ENCODE measurements at places on chromosomes 5 and 9.

DNA sequence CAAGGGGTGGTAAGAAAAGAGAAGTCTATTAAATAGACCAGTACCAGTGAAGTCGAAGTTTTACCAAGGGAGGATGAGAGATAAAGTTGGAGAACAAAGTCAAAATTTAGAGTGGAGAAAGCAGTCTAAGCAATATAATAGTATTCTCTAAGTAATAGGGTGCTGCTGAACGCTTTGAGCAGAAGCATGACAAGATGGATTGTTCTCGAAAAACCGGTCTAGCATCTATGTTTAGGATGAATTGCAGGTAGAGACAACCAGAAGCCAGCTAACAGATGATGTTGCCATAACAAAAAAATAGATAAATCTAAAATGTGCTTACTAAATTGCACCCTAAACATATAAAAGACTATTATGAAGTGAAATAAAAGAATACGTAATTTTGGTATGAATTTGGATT, 237.0 kb downstream of the PRELID2 start:
- DNase-seq = no peak

- DNase-seq = no peak
Observed at GRCh38 chr9:124342776-124343485, 72.3 kb downstream of the PSMB7 start.

- no peak for DNase-seq
Observed at GRCh38 chr5:138549414-138549813, 6.4 kb upstream of the ETF1 start.

GRCh38 chr9:75239176-75239575, 150.9 kb downstream of the OSTF1 start:
- no peak for DNase-seq

- DNase-seq = no peak
Observed at GRCh38 chr9:7907551-7908337, 108.2 kb upstream of the DMAC1 start.

DNA sequence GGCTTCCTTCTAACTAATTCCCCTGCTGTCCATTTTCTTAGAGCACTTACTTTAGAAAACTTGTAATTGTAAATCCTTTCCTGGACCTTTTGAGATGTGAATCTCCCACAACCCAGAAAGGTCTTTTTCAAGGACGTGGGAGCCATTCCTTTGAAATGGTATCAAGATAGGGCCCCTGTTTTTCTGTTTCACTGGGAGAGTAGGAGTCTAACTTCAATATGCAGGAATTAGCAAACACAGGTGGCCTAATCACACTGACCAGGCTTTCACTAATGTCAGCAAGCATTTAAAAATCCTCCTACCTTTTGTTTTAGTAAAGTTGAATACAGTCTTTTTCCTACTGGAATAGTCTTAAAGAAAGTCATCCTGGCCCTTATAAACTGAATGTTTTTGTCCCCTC, 558.3 kb downstream of the PTPRD start:
- no peak for DNase-seq

DNA sequence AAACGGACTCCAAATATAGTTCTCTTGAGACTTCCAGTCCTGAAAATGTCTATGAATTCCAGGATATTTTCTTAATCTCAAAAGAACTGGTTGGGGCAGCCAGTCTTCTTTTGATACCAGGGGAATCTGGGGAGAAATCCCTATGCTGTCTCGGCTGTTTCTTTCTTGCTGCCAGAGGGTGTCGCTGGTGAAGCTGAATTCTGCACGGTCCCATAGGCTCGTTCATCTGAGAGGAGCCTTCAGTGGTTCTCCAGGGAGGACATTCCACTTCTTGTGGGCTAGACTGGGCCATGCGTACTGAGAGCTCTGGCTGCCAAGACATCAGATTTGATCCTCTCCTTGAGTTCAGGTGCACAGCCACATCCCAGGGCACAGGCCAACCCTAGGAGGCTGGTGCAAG, 155.0 kb upstream of the CLINT1 start:
- no peak for DNase-seq

- no peak for DNase-seq
Observed at GRCh38 chr9:114085387-114085789, 7.3 kb upstream of the AMBP start.

- DNase-seq = peak; percentile 78
Observed at GRCh38 chr9:5326893-5327548, 12.7 kb downstream of the RLN1 start.

DNA sequence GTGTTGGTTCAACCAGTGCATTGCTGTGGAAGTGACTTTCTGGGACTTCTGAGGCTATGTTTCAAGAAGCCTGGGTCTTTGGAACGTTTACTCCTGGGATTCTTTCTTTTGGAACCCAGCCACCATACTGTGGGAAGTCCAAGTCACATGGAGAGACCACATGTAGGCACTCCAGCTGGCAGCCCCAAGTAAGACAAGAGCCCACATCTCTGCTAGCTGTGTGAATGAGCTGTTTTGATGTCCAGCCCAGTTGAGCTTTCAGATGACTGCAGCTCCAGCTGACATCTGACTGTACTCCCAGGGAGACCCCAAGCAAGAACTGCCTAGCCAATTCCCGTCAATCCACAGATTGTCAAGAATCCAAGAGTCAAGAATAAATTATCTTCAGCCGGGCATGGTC, 60.1 kb upstream of the SPATA31D4 start:
- no peak for DNase-seq

DNA sequence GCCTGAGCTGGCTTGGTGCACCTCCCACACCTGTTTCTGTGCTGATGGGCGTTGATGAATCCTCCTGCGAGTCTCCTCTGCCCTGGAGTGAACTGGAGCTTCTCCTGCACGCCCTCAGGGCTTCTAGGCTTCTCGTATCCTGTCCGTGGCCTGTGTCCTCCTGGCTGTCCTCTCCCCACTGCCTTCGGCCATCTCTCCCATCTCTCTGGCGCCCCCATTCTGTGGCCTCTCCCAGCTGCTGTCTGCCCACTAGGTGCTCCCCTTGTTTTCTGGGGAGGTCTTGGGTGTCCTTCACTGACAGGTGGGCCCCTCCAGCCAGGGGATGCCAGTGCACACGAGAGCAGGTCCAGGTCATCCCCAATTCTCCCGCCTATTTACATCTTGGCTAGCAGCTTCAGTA, 28.8 kb downstream of the AHRR start:
- DNase-seq = no peak

DNA sequence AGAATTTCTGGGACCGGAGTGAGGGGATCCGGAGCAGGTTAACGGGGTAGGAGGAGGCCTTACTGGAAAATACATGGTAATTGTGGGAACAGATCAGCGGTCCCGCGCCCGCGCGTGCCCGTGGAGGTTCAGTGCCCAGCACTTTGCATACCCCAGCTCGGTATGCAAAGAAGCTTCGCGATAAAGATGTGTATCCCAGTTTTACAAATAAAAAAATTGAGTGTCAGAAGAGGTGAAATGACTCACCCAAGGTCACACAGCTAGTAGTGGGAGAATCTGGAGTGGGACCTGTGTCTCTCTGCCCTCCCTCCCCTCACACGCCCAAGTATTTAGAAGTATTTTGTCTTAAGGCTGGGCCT, 967 bp downstream of the NEURL1B start:
- DNase-seq = no peak

DNA sequence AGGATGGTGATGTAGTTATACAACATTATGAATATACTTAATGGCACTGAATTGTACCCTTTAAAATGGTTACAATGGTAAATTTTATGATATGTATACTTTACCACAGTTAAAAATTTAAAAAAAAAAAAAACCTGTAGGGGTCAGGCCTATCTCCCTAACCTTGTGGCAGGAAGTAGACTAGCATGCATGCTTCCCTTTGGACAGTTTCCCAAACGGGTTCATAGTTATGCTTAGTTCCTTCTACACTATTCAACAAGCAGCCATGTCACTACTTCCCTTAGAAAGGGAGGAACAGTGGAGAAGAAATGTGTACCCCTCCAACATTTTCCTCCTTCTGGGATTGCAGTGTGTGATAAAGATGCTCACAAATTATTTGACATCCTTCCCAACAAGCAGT, 32.5 kb downstream of the IDNK start:
- DNase-seq = no peak

- DNase-seq = no peak
Observed at GRCh38 chr9:128390813-128391711, 19.9 kb downstream of the URM1 start.

GRCh38 chr5:179470201-179470600, 80.2 kb upstream of the RUFY1 start:
- no peak for DNase-seq

DNA sequence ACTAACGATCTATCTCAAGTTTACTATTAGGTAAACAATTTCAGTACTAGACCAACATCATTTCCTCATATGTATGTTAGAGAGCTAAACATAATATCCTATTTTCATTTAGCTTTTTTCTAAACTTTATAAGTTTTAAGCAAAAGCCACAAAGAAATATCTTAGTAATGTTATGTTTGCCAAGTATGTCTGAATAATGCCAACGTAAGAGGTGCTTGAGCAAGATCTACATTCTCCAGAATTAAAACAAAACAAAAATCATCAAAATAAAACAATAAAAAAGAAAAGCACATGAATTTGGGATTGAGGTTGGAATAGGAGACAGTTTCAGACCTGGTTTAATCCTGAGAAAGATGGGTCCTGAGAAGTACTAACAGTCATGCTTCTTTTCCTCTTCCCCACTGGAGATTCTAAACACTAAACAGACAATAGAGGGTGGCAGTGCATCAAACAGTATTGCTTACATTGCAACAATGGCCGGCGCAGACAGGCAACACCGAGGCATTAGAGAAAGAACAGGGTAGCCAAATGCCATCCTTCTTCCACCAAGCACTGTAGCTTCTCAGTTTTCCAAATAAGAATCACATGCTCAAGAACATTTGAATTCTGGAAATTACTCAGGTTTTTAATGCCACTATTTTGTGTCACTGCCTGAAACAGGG, 33.6 kb downstream of the CSNK1A1 start:
- DNase-seq = no peak

DNA sequence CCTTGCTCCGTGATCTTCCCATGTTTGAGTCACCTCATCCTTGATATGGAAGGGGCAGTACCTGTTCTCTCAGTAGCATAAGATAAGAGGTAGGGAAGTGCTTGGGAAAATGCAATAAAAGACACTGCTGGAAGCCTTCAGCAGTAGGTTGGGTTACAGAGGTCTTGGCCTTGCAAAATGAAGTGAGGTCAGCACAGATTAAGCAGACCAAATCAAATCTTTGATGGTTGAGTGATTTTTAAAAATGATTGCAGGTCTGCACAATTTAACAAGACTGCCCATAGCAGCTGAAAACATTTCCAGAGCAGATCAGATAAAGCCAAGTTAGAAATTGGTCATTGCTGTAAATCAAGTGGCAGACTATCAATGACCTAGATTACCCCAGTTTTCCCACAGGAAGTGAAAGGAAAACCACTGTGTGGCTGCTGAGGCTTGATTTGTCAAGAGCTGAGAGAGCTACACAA, 32.9 kb downstream of the PALM2AKAP2 start:
- DNase-seq = no peak

DNA sequence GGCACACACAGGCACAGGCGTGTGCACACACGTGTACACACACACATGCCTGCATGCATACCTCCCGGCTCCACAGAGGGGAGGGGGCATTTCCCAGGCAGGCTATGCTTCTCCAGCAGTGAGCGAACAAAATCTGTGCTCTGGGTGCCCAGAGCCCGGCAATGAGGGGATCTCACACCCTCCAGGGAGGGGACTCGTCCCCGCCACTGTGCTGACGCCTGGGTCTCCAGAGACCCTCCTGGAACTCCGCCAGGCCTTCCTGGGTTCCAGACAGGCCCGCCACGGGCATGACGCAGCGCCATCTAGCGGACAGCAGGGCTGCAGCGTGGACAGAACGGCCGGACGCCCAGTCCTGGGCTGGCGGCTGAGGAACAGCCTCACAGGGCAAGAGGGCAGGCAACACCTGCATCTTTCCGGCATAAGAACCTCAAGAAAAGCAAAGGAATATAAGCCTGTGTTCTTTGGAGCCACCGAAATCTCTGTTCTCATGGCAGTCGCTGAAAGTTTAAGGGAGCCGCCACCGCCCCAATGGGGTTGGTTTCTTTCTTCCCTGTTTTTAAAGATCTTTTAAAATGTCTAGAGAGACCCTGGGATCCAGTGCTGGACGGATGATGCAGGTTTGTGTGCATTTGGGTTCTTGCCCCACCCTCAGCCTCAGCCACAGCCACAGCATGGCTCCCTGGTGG, 135.6 kb upstream of the PPP1R26 start:
- peak; percentile 19 for DNase-seq

DNA sequence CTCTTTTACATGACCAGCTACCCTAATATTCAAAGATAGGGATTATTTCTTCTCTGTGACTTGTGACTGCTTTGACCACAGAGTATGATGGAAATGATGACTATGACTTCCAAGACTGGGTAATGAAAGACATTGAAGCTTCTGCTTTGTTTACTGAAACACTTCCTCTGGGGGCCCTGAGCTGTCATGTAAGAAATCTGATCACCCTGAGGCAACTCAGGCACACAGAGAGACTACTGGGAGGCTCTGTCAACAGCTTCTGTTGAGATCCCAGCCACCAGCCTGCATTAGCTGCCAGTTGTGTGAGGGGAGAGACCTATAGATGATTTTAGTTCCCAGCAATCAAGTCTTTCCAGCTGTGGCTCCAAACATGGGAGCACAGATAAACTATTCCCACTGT, 76.5 kb downstream of the KCTD16 start:
- DNase-seq = no peak

GRCh38 chr5:171790408-171790807, 4.8 kb downstream of the SMIM23 start:
- no peak for DNase-seq

DNA sequence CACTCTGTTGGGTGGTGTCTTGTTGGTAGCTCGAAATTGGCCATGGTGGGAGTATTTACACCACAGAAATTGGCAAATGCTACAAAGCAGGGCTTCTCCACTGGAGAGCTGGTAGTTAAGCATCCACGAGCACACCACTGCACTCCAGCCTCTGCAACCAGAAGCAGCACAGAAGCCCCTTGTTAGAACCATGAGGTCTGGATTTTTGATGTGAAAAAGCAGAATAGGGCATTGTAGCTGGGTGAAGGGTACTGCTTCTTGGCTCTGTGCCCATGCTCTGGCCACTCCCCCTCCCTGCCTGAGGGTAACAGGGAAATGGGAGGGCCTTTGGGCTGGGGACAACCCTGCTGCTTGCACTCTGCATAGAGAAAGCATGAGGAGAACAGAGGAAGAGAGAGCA, 81.2 kb upstream of the UBTD2 start:
- DNase-seq = no peak

- DNase-seq = no peak
Observed at GRCh38 chr9:128203707-128204551, 750 bp downstream of the DNM1 start.

- no peak for DNase-seq
Observed at GRCh38 chr5:6604946-6605345, 27.9 kb downstream of the NSUN2 start.

- DNase-seq = no peak
Observed at GRCh38 chr5:95812074-95812471, 10.5 kb downstream of the GLRX start.

- no peak for DNase-seq
Observed at GRCh38 chr9:127572961-127573721, 38.9 kb upstream of the STXBP1 start.

DNA sequence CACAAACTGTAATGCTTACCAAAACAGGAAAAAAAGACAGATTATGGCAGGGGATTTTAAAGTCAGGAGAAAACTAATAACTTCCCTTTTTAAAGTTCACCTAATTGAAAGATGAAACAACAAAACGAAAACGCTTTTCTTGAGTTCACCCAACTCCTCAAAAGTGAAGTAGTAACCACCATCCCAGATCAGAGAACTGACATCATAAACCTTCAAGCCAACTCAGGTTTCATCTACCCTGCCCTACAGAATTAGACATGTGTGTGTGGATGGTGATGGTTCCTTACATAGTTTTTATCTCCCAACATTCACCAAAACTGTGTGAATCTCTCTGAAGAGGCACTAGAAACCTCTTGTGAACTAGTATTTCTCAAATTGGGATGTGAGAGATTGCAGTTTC, 195.2 kb upstream of the PTGER4 start:
- DNase-seq = no peak

All from CD8-positive, alpha-beta memory T cell (primary cell).